CD4-positive, alpha-beta T cell (primary cell): ENCODE measurements at places on chromosomes 11 and 22. TPM values are rescaled to one million over a fixed set of nuclear protein-coding genes. Genes with fewer than 3 reads are reported as not detected.

GRCh38 chr22:45952553-45952952 lies 24.4 kb downstream of the WNT7B start:
- no peaks in the 10 kb centered on the region for H3K4me1 ChIP-seq
- H3K27ac ChIP-seq, result no peak overlapping the region
- H3K36me3 ChIP-seq, result no peaks in the 10 kb centered on the region
- no peak overlapping the region for H3K4me3 ChIP-seq
- H3K27me3 ChIP-seq, result peaks cover 2% of the 10 kb centered on the region

DNA sequence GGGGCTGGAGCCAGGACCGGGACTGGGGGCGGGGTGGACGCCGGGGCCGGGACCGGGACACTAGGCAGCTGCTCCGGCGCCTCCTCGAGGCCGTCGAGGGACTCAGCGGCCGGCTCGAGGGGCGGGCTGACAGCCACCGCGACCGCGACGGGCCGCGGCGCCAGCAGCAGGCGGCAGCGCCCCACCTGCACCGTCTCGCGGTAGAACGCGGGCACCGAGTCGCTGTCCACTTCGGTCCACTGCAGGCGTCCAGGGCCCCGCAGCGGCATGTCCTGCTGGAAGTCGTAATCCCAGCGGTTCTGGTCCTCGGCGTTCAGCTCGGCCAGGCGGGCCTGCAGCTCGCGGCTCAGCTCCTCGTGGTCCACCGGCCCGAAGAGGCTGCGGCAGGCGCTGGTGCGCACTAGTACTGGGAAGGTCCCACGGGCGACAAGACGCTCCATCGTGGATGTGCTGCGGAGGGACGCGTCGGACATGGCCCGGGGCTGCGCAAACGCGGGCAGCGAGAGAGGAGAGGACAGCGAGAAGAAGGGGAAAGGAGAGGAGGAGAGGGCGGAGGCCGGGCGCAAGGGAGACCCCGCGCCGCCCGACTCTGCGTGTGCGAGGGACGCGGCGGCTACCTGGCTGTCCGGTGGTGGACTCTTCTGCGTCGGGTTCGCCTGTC lies 428 bp downstream of the CDKN1C start:
- peaks cover 4% of the 10 kb centered on the region for H3K27me3 ChIP-seq
- peaks cover 36% of the 10 kb centered on the region for H3K4me1 ChIP-seq
- DNase-seq, result peak; percentile 74
- peak overlapping the region; percentile 84 for H3K4me3 ChIP-seq
- no peaks in the 10 kb centered on the region for H3K36me3 ChIP-seq

GRCh38 chr11:11208994-11209393 lies 144.1 kb downstream of the CSNK2A3 start:
- no peaks in the 10 kb centered on the region for H3K27me3 ChIP-seq
- H3K36me3 ChIP-seq, result no peaks in the 10 kb centered on the region
- DNase-seq, result no peak
- no peak overlapping the region for H3K27ac ChIP-seq
- no peak overlapping the region for H3K4me3 ChIP-seq
- no peaks in the 10 kb centered on the region for H3K4me1 ChIP-seq

The APOL5 gene
- total RNA-seq, result not detected

The POLD3 gene
- 4.6 TPM for total RNA-seq

DNA sequence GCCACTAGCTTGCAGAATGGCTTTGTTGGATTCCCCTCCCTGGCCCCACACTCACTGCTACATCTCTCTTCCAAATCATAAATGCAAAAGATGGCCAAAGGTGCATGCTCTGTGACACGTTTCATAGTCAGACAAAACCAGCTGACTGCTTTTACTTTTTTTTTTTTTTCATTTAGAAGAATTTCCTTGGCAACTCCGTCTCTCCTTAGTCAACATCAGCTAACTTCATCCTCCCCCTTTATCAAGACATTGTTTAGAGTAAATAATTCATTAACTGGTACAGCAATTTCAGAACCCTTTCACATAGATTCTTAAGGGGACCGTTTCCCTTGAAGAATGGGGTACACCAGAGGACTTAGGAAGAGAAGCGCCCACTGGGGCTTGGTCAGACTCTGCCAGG lies 16.0 kb downstream of the KCNQ1OT1 start:
- no peak overlapping the region for H3K4me3 ChIP-seq
- H3K27me3 ChIP-seq, result no peaks in the 10 kb centered on the region
- H3K27ac ChIP-seq, result no peak overlapping the region

GRCh38 chr11:122156940-122157382 lies 40.9 kb upstream of the BLID start:
- H3K4me3 ChIP-seq, result no peak overlapping the region
- H3K27me3 ChIP-seq, result no peaks in the 10 kb centered on the region
- H3K27ac ChIP-seq, result no peak overlapping the region
- H3K4me1 ChIP-seq, result no peaks in the 10 kb centered on the region
- H3K36me3 ChIP-seq, result no peaks in the 10 kb centered on the region

DNA sequence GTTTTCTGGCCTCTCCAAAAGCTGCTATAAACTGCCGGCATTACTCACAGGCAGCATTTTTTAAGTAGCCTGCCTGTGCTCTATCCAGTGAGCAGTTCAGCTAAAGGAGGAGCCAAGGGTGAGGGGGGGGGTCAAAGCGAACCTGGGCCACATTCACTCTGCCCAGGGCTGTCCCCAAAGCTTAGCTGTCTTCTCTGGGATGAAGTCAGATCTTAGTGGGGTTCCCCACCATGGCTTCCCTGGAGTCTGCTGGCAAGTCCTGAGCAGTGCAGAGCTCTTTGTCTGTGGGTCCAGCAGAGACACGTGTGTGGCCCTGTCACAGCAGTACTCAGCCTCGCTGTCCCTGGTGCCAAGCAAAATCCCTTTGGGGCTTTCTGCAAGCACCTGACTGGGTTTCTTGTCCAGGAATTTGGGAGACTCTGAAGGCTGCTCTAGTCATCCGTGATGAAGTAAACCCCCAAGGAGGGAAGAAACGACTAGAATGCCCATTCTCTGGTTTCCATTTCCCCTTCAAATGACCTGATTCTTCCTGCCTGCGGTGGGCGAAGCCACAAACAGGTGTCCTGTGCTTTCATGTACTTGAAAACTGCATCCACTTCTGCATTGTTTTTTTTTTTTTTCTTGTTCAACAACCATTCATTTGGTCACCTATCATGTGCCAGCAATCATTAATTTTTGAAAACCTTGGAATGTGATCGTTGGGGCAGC lies 2.6 kb downstream of the KCNJ5 start:
- no peaks in the 10 kb centered on the region for H3K36me3 ChIP-seq
- no peak overlapping the region for H3K4me3 ChIP-seq
- no peak for DNase-seq
- H3K4me1 ChIP-seq, result peaks cover 18% of the 10 kb centered on the region
- no peak overlapping the region for H3K27ac ChIP-seq

- no peaks in the 10 kb centered on the region for H3K4me1 ChIP-seq
- no peak overlapping the region for H3K4me3 ChIP-seq
- no peaks in the 10 kb centered on the region for H3K36me3 ChIP-seq
- H3K27me3 ChIP-seq, result no peaks in the 10 kb centered on the region
- no peak for DNase-seq
- H3K27ac ChIP-seq, result no peak overlapping the region
Measured at GRCh38 chr11:88114486-88115045, 60.7 kb downstream of the RAB38 start.

The SF1 gene
- total RNA-seq, result 1,632 TPM
